ENCODE measurements at places on chromosomes 3 and 15.

DNA sequence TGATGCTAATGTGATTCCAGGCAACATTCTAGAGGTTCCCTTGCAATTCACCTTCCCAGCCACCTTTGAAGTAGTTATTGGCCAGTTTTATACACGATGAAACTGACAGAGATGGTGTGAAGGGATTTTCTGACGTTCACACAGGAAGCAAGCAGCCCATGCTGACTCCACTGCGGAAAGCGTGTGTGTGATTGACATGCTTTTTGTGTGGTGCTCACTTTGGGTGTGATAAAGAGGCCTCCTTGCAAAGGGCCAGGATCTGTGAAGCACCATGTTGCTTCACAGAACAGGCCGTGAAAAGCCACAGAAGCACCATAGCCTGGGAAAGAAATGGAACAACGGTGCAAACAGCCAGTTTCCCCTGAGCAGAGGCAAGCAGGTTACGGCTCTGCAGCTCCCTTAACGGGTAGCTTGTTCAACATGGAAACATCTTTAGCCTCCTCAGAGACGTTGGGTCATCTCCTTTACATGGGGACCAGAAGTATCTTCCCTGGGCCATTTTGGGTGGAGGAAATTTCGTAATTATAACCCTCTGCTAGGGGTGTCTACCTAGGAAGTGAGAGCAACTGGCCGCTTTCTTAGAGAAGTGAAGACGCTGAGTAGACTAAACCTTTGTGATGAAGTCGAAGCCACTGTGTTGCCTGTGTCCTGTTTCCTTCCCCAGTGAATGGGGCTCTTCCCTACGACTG is 108.5 kb downstream of the APBA2 start:
- DNase-seq, result no peak

DNA sequence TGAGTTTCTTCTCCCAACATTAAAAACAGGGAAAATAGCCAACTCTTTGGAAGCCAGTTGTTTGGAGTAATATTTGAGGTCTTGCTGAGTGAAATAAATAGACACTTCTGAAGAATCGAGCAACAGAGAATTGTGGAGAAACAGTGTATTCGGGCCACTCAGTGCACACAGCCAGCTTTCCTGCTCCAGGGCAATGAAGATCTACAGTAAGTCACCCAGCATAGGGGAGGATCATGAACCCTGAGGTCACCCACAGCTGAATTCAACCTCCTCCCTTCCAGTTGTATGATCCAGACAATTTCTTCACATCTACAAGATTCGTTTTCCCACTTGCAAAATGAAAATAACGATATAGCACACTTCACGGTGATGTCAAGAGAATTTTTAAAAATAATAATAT is 161.7 kb upstream of the BCL6 start:
- no peak for DNase-seq

- peak; percentile 4 for DNase-seq
Measured at GRCh38 chr3:78277801-78278200, 1237.9 kb downstream of the ROBO2 start.

GRCh38 chr3:71657831-71658530 is 67.2 kb downstream of the EIF4E3 start:
- DNase-seq, result no peak

- no peak for DNase-seq
Measured at GRCh38 chr15:33587773-33588172, 277.0 kb downstream of the RYR3 start.

GRCh38 chr3:82355228-82355627 is 593.8 kb upstream of the GBE1 start:
- no peak for DNase-seq

DNA sequence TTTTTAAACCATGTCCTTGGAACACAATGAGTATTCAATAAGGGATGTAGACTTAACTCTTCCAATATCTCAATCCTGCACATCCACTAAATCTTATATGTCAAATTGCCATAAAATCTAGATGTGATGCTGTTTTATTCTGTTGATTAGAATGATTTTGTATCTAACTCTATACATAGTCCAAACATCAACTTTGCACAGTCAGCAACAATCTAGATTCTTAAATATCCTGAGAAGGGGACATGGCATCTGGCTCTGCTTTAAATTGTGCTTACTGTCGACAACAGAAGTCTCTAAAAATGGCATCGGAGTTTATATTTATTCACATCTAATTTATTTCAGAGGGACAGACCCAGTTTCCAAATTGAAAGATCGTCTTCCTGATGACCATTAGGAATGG is 276.2 kb downstream of the GAP43 start:
- no peak for DNase-seq

GRCh38 chr15:34786206-34786605 is 9.1 kb downstream of the ACTC1 start:
- DNase-seq, result no peak

GRCh38 chr3:52707585-52707984 is 1.7 kb downstream of the SPCS1 start:
- DNase-seq, result peak; percentile 64

DNA sequence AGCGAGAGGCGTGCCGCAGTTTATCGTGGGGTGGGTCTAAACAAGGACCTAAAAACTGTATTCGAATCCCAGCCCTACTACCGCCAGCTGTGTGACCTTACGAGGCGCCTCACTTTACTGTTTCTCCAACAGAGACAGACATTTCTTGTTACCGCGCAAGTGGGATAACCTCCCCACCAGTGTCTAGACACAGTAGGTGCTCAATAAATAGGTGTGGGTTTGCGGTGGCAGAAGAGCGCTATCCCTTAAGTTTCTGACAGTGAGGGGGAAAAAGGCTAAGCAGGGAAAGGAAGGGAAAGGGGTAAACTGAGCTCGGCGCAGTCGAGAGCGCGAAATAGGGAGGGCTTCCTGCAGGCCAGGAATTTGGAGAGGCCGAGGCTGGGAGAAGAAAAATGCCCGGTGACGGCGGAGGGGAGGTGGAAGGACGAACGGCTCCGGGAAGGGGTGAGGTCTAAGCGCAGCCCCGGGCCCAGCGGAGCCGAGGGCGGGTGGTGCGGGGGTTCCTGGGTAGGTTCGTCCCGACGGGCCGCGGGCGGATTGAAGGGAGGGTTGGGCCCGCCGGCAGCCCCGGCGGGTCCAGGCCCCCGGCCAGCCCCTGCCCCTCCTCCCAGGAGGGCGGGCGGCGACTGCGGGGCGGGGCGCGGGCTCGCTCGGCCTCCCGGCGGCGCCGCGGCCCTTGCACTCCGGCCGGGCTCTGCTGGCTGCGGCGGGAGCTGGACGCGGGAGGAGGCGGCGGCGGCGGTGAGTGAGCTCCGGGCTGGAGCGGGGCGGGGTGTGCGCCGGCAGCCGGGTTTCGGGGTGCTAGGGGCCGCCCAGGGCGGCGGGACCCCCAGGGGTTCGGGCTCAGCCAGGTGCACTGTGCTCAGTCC is at the start of gene CGNL1:
Gene CGNL1, plus strand, starts transcription at position 679 of the 869 bp plus-strand sequence. CDS start 61,495 bp downstream, outside the sequence.
- no peak for DNase-seq

GRCh38 chr3:143083781-143084180 is 35.8 kb upstream of the CHST2 start:
- peak; percentile 6 for DNase-seq

GRCh38 chr15:42591238-42591934 is 16.0 kb downstream of the STARD9 start:
- no peak for DNase-seq

DNA sequence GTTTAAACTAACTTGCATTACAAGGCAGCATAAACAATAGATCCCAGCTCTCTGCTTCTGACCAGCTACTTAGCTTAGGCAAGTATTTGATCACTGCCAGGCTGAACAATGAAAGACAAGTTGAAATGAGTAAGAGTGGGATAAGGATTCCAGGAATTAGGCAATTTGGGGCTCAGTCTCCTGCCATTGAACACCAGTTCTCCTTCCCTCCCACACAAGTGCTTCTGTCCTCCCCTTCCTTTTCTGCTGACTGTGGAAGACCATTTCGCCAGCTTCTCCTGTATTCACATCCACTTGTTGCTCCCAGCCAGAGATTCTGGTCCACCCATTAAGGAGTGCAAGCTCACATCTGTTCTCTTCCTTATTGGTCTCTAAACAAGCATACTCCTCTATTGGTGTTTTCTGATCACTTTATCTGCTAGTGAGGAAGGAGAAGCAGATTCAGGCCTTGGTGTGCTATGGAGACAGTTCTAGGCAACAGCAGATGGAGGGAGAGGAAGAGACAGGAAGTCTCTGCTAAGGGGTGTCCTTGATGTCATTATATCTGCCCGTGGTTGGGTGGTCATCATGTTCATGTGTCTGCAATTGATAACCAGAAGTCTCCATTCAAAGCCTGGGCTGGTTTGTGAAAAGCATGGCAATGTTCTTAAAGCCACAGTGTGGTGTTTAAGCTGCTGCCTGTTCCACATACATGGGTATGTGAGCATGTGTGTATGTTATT is 121.5 kb downstream of the PLCL2 start:
- DNase-seq, result peak; percentile 21

DNA sequence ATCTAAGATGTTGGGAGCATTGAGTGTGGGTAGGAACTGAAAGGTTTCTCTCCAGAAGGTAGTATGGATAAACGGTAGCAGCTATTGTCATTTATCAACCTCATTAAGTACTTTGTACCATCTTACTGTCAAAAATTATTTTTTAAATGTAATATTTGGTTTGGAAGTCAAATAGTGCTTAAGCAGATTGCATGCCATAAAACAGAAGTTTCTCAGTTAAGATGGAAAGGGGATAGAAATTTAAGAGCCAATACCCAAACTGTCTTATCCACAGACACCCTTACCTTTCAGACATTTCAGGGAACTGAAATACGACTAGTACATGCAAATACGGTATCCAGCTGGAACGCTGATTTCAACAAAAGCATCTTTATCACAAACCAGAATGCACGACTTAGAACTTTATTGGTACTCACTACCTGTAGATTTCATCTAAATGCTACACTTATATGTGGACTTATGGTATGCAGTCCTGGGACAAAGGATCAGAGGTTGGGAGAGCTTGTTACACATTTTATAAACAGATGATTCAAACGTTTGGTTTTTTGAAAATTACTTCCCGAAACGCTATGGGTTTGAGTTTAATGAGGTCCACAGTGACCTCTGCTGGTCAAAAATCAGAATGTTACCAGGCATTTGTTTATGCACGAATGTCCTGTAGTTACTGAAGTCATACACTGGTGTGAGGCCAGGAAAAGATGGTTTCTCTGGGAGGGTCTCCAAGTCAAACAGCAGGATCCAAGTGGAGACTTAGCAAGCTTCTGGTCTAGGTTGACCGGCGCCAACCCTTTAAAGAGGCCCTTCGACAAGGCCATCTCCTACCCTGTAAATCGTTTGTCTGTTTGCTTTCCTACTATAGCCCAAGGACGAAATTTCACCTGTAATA is 45.7 kb upstream of the DUT start:
- DNase-seq, result peak; percentile 67

DNA sequence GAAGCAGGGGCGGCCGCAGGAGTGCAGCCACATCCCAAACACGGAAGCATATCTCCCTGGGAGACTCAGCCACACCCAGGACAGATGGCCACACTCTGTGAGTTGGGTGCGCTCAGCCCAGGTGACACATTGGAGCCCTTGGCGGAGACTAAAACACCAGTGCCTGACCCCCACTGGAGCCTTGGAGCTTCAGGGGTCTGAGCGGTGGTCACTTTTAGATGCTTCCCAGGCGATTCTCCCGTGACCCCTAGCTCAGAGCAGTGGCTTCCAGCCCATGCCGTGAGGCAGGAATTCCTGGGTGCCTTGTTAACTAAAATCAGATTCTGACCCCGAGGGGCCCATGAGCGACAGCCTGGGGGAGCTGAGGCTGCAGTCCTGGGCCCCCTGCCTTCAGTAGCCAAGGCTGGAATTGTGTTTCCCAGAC is 54.5 kb downstream of the PLXNA1 start:
- DNase-seq, result no peak

GRCh38 chr3:150756491-150757059 is 6.4 kb downstream of the SIAH2 start:
- DNase-seq, result no peak

DNA sequence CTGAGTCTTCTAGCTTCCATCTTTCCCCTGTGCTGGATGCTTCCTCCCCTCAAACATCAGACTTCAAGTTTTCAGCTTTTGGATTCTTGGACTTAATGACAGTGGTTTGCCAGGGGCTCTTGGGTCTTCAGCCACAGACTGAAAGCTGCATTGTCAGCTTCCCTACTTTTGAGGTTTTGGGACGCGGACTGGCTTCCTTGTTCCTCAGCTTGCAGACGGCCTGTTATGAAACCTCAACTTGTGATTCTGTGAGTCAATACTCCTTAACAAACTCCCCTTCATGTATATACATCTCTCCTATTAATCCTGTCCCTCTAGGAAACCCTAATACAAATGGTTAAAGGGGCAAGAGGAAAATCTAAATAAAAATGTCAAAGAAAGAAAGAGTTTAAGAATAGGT is 100.1 kb downstream of the ABI3BP start:
- DNase-seq, result no peak

DNA sequence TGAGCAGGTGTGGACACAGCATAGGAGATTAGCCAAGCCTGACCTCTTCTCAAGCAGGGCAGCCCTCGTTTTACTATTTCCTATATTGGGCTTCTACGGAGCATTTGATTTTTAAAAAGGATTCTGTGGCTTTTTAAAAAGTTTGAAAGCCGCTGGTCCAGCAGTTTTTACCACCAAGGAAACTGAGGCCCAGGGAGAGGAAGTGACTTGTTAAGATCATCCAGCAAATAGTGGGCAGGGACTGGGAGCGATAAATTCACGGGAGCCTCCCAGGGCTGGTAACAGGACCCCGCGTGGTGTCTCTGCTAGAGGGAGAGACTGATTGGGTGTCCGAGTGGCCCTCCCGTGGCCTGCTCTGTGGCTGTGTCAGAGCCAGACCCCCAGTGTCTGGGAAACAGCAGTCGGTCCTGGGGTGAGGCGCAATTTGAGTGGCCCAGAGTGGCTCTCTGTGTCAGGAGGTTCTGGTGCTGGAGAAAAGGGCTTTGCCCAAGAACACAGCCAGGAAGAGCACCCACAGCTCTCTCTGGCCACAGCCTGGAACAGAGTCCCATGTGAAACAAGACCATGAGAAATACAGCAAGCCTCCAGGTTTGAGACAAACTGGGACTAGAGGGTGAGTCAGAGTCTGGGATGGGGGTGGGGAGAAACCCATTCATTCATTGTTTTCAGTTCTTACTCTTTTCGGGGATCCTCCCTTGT is 4.2 kb downstream of the FURIN start:
- no peak for DNase-seq

GRCh38 chr3:148100476-148100875 is 597.2 kb upstream of the AGTR1 start:
- no peak for DNase-seq

DNA sequence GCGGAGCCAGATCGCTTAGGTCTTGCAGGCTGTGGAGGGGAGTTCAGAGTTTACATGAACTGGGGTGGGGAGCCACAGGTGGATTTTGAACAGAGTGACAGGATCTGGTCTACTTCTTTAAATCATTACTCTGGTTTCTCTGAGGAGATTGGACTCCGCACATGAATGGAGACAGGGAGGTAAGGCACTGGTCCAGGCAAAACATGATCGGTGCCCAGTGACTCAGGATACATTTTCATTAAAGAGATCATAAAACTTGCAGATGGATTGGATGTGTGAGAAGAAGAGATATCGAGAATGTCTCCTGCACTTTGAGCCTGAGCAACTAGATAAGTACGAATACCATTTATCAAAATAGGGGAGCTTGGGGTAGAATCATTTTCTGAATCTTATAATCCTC is 61.8 kb upstream of the CMSS1 start:
- DNase-seq, result no peak

DNA sequence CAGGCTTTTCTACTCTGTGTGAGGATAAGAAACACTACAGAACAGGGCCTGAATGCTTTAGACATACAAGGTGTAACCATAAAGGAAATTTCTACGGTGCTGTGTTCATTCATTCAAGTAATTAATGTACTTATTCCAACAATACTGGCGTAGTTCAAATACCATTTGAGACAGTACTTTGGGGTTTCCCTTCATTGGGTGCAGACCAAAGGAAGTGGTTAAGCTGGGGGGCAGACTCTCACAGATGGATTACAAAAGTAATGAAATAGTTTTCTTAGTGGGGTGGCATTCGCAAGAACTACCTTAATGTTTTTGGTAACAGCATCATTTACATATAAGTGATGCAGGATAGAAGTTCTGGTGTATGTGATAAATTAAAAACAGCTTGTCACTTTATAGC is 65.9 kb downstream of the BTD start:
- peak; percentile 48 for DNase-seq

Data from Jurkat, Clone E6-1 (cell line).